ENCODE measurements at places on chromosomes 12 and 14.

- no peaks in the 10 kb centered on the region for H3K4me1 ChIP-seq
- no peaks in the 10 kb centered on the region for H3K36me3 ChIP-seq
- no peak overlapping the region for H3K4me3 ChIP-seq
- no peaks in the 10 kb centered on the region for H3K27me3 ChIP-seq
- DNase-seq = no peak
- no peak overlapping the region for H3K27ac ChIP-seq
Measured at GRCh38 chr14:91036741-91037469, 23.5 kb downstream of the RPS6KA5 start.

- peaks cover 7% of the 10 kb centered on the region for H3K4me1 ChIP-seq
- no peak for DNase-seq
- peaks cover 55% of the 10 kb centered on the region for H3K27me3 ChIP-seq
Measured at GRCh38 chr12:103273645-103274044, 222.1 kb downstream of the C12orf42 start.

- DNase-seq = no peak
- peaks cover 6% of the 10 kb centered on the region for H3K4me1 ChIP-seq
- no peak overlapping the region for H3K4me3 ChIP-seq
- H3K27me3 ChIP-seq = peaks cover 4% of the 10 kb centered on the region
- no peak overlapping the region for H3K27ac ChIP-seq
Measured at GRCh38 chr12:82647853-82648252, 38.9 kb upstream of the TMTC2 start.

DNA sequence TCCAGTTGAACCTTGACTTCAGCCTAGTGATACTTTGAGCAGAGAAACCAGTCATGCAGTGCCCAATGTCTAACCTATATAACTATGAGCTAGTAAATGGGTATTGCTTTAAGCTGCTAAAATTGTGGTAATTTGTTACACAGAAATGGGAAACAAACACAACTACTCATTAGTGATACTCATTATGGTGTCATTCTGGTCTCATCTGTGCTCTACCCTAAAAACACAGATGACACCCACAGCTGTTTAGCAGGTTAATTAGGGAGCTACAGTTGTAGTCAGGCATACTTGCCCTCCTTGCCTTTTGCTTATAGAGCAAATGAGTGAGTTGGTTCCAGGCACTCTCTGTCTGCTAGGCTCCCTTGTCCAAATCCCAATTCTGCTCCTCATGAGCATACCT lies 50.0 kb upstream of the ATF7IP start:
- H3K27ac ChIP-seq = no peak overlapping the region
- H3K4me3 ChIP-seq = no peak overlapping the region
- H3K36me3 ChIP-seq = peaks cover 2% of the 10 kb centered on the region

Measured in progenitor cell of endocrine pancreas (in vitro differentiated cells).